ENCODE measurements at places on chromosomes 5 and 9. TPM values are rescaled to one million over a fixed set of nuclear protein-coding genes. Genes with fewer than 3 reads are reported as not detected.

The TMC1 gene
- 0.25 TPM for total RNA-seq

The SLC6A7 gene
- not detected for total RNA-seq

The IL4 gene
- not detected for total RNA-seq

The GOLM1 gene
- total RNA-seq, result 3.7 TPM

The SH3TC2 gene
- 9.4 TPM for total RNA-seq

The SPEF2 gene
- total RNA-seq, result 2.7 TPM

The ABCA1 gene
- total RNA-seq, result 10.8 TPM

The C6 gene
- total RNA-seq, result 89.5 TPM

The IFNA2 gene
- total RNA-seq, result not detected

The CD180 gene
- total RNA-seq, result 0.44 TPM

The TSSK1B gene
- total RNA-seq, result not detected

The CDKN2AIPNL gene
- total RNA-seq, result 39.6 TPM

The OSMR gene
- 11.7 TPM for total RNA-seq

The MEF2C gene
- 54.2 TPM for total RNA-seq

The ADRA1B gene
- 2.5 TPM for total RNA-seq

The WHRN gene
- total RNA-seq, result 0.80 TPM

The MELK gene
- total RNA-seq, result 0.27 TPM

Measured in left ventricle myocardium inferior (tissue), 1 donor.